Left cardiac atrium (tissue), 4 donors: ENCODE measurements at places on chromosomes 7 and 10. TPM values are rescaled to one million over a fixed set of nuclear protein-coding genes. Genes with fewer than 3 reads are reported as not detected.

DNA sequence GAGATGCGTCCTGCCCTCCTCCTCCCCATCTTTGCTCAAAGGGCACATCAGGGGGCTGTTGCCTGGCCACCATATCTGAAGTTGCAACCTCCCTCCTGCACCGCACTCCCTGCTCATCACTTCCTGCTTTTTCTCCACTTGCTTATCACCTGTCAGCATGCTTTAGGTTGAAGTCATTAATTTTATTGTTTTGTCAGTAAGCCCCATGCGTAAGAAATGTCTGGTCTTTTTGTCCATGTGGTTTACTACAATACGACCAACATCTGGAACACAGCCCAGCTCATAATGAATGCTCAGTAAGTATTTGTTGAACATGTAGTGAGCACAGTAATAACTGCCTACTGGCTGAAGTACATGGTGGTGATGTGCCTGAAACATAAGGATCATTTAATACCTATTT lies 71.6 kb upstream of the GJD4 start:
- DNase-seq: no peak

DNA sequence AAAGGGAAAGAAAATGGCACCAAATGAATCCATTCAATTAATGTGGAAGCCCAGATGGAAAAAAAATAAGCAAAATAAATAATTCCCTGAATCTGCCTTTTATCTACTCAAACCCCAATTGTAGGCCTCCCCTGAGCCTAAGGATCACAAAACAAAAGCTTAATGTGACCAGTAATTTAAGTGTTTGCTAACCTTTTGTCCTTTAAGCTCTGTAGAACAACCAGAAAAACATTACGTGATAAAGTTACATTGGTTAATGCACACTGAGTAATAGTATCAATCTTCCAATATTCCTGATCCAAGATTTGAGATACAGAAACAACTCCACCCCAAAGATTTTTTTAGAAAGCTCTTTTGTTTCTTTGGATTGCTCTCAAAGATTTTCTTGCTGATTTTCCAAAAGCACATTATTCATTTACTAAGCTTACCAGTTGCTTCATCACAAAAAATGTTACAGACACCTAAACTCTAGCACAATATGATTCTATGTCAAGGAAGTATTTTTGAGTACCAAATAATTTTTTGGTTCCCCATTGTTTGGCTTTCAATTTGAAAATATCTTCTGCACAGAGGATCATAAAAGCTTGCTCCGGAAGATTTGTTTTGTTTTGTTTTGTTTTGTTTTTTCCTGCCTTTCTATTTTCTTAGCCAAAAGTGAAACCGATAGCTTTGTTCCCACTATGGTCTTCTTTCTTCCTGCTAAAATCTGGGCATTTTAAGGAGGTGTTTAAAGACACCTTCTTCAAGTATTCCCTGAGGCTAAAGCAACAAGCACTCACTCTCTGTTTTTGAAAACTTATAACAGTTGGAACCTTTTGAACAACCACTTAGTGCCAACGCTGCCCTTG lies 54.2 kb downstream of the TRIL start:
- no peak for DNase-seq

GRCh38 chr7:50262916-50263690 lies 41.4 kb upstream of the IKZF1 start:
- DNase-seq: no peak

Gene KAZALD1
- total RNA-seq: 7.2 TPM

Gene HKDC1
- 0.35 TPM for total RNA-seq

Gene DPYSL4
- total RNA-seq: 1.4 TPM

Gene CLDN4
- total RNA-seq: not detected

DNA sequence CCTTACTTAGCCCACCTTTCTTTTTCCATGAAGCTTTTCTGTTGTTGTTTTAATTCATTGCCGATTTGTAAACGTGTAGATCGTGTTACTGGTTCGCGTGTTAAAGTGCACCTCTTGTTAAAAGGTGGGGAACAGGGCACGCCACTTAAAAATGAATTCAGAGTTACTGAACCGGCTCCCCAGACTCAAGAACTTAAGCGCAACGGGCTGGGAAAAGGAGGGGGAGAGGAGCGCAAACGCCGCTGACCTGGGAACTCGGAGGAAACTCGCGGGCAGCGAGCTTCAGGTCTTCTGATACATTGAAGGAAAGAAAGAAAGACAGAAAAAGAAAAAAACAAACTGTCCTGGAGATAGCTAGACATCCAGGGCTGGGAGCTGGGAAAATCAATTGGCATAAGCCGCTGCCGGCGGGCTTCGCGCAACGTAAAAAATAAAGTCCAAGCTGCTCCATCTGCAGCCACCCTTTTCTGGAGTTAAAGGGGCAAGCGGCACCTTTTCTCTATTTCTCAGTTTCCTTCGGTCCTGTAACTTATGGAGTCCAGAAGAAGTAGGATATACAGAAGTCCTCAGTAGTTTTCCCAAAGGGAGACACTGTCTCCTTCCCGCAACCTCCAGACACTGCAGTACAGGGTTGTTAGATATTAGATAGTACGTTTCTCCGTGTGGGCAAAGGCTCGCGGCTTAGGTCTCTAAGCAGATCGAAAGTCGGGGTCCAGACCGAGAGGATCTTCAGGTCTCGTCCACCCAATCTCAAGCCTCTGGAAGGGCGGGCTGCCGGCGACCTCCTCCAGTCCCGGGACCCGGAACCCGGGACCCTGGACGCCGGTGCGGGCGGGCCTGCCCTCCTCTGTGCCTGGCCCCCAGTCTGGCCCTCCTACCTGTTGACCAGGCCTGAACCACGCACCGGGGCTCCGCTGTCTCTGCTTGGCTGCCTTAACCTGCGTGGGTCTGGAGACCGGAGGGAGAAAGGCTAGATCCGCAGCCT lies 1.8 kb upstream of the DLX6 start:
- no peak for DNase-seq

Gene ADAM22
- 3.1 TPM for total RNA-seq

- DNase-seq: peak; percentile 27
These were observed 27.3 kb downstream of the HYAL4 start for GRCh38 chr7:123871998-123872867.

GRCh38 chr10:64648915-64649314 lies 1127.7 kb downstream of the REEP3 start:
- no peak for DNase-seq

DNA sequence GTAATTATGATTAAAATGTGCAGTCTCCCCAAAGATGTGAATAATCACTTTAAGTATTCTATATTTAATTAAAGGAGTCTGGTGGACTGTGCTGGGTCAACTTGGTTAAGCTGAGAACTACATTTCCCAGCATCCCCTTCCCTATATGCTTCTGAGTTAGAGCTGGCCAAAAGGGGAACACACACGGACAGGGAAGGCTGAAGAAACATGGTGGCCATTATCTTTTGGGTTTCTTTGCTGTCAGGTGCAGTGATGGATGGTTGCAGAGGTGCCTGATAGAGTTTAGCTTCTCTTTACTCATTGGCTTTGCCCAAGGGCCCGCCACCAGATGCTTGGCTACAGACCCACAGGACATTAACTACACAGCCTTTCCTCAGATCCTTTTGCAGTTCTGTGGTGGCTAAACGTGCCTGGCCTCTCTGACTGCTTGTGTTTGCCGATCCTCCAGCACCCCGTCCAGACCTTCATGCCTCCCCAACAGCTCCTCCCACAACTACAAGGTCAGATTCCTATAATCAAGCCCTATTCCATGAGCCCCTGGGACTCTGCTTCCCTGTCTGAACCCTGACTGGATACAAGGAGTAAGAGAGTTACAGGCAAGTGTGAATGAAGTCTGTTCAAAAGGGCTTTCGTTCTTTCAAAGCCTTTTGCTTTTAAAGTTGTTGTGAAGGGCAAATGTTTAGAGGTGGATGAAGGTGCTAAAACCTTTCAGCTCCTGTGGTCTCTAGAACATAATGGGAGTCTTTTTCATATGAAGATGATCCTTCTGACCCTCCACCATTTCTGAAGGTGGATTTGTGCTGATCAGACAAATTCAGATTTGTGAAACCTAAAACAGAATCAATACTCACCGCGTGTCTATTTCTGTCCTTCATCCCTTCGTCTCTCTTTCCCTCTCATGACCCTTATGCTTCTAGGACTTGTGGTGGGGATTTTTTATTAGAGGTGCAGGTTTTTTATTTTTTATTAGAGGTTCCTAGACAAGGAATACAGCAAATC lies 21.5 kb downstream of the BUB3 start:
- DNase-seq: no peak

DNA sequence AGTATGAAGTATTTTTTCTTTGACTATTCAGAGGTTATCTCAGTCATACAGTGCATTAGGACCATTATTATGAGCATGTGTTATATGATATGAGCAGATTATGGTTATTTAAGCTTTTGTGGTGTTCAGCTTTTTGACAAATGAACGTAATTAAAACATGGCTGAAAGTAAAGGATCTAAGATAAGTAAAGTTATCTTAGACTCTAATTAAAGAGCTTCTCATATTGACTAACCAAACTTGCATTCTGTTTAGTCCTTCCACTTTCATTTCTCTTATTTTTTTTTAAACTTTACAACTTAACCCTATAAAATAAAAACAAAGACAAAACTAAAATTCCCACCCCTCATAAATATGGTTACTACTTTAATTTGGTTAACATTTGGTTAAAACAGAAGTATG lies 6.9 kb upstream of the GPR85 start:
- no peak for DNase-seq

DNA sequence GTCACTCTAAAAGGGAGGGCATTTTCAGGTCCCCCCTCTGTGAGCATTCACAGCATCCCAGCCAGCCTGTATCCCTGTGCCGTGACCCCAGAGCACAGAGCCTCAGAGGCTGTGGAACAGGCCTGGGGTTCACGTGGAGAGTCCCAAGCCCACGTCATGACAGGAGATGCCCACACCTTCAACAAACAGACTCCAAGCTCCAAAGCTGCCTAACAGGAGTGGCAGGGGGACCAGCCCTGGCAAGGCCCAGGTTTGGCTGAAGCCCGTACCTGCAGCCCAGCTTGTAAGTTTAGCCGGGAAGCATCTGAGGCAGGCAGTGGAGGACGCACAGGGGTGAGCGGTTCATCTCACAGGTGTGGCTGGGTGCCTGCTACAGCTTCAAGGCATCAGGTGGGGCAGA lies 33.5 kb downstream of the LHPP start:
- no peak for DNase-seq

Gene OR2A5
- total RNA-seq: not detected

DNA sequence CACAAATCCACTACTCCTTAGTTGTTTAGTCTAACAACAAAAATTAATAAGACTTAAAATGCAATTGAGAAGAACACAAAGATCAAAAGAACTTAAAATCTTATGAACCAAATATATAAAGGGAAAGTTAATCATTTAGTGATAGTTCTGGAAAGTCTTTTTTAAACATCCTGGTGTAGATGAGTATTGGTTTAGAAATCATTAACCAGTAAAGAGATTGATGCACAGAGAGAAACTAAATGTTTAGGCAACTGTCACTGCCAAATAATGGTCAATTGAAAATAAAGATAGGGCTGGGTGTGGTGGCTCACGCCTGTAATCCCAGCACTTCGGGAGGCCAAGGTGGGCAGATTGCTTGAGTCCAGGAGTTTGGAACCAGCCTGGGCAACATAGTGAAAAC lies 44.9 kb downstream of the SP8 start:
- no peak for DNase-seq

DNA sequence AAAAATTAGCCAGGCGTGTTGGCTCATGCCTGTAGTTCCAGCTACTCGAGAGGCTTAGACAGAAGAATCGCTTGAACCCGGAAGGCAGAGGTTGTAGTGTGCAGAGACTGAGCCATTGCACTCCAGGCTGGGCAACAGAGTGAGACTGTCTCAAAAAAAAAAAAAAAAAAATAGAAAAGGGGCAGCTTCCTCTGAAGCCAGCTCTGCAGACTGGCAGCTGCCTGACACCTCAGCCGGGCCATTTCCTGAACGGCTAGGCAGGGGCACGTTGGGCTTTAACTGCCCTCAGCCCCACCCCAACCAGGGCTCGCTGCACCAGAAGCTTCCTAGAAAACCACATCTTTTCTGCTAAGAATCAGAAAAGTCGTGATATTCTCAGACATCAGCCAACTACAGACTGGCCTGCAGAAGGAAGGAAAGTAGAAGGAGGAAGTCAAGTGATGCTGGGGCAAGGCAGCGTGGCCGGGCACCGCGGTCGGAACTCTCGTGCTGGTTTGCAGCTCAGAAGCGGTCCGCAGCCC lies 38.0 kb downstream of the PRKAG2 start:
- no peak for DNase-seq

Gene AKR1B15
- total RNA-seq: not detected

- no peak for DNase-seq
These were observed 5.9 kb upstream of the GPAM start for GRCh38 chr10:112189465-112189864.

DNA sequence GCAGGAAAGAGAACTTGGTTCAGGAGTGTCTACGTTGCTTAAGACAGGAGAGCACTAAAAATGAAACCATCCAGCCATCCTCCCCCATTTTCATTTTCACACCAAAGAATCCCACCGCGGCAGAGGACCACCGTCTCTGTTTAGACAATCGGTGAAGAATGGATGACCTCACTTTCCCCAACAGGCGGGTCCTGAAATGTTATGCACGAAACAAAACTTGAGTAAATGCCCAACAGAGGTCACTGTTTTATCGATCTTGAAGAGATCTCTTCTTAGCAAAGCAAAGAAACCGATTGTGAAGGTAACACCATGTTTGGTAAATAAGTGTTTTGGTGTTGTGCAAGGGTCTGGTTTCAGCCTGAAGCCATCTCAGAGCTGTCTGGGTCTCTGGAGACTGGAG lies 1.4 kb upstream of the IL6 start:
- DNase-seq: no peak

Gene HOXA7
- 0.12 TPM for total RNA-seq

DNA sequence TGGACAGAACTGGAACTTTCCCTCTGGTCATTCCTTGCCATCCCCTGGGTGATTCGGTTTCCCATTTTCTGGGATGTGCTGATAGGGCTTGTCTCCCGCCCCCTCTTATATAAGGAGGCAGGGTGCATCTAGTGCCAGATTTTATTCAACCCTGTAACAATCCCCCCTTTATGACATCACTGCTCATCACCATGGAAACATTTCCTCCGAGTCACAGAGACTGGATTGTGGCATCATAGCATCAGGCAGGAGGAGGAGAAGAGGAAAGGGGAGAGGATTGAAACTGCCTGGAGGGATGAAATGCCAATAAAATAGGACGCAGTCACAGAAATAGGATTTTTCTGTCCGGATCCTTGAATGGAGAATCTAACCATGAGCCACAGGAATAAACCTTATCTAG lies 25.0 kb downstream of the SORCS3 start:
- DNase-seq: no peak

DNA sequence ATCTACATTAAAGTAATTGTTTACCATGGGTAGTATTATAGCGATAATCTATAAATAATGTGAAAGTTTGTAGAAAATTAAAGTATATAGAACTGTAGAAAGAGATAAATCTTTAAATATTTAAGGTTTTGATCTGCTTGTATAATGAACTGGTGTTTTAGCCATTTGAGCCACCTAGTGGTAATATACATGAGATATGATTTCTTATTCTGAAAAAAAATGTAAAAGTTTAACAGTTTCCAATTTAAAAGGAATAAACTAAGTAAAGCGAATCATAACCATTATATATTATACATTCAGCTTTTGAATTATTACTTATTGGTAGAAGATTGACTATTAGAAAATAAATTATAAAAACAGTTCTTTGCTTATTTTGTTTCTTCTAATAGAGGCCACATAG lies 91.2 kb downstream of the OTUD1 start:
- DNase-seq: no peak
